Glutamatergic neuron (in vitro differentiated cells): ENCODE measurements at places on chromosomes 6 and 20. TPM values are rescaled to one million over a fixed set of nuclear protein-coding genes. Genes with fewer than 3 reads are reported as not detected.

Gene MEP1A
- not detected for total RNA-seq

Gene DDO
- not detected for total RNA-seq

- DNase-seq, result no peak
Observed at GRCh38 chr6:68737061-68737460, 102.0 kb downstream of the ADGRB3 start.

GRCh38 chr6:35668744-35669450, 19.8 kb downstream of the FKBP5 start:
- DNase-seq, result no peak

GRCh38 chr6:146912730-146913685, 291.2 kb upstream of the STXBP5 start:
- no peak for DNase-seq

DNA sequence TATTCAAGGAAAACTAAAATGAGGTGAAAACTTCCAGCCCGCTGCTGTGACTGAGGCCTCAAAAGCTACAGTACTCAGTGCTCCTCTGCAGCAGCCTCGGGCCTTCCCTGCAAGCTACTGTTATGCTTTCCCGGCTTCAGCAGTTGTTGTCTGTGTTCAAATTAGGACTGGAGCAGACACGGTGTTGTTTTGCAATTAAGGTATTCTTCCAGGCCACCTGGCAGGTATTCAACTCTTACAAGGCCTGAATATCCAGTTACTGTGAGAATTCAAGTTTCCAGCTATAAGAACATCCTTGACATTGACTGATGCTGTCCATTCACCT, 10.7 kb downstream of the TXNDC5 start:
- no peak for DNase-seq

GRCh38 chr6:46635462-46635861, 17.2 kb downstream of the CYP39A1 start:
- DNase-seq, result no peak
